ENCODE measurements at places on chromosomes 11 and 22. TPM values are rescaled to one million over a fixed set of nuclear protein-coding genes. Genes with fewer than 3 reads are reported as not detected.

DNA sequence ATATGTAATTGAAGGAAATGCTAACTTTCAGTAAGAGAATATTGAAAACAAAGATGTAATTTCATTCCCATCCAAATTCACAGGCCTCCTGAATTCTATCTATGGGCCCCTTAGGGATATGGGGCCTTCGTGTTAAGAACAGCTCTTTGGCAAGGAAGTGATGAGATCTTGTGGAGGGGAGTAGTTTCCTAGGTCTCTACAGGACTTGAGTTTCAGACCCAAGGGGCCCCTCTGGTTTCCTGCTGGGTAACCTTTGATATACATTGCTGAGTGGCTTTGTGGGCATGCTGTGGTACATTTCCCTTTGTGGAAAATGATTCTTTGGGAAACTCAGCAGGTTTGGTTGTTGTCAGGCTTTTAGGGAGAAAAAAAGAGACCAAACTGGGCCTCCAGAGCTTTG lies 6.2 kb downstream of the STIM1 start:
- no peak for DNase-seq

DNA sequence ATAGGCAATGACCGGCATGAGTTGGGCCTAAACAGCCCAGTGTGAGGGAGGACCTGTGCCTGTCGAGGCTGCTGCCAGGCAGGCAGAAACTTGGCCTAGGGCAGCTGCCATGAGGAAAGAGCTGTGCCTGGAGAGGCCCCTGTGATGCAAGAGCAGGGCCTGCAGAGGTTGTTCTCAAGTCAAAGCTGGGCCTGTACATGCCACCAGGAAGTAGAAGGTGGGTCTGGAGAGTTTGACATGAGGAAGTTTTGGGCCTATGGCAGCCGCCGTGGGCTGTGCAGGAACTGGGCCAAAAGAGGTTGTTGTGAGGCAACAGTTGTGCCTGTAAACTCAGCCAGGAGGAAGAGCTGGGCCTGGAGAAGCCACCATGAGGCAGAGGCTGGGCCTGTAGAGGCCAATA lies 43.2 kb downstream of the OR4C45 start:
- DNase-seq = no peak

- no peak for DNase-seq
Observed at GRCh38 chr22:49673048-49673447, 154.6 kb downstream of the BRD1 start.

DNA sequence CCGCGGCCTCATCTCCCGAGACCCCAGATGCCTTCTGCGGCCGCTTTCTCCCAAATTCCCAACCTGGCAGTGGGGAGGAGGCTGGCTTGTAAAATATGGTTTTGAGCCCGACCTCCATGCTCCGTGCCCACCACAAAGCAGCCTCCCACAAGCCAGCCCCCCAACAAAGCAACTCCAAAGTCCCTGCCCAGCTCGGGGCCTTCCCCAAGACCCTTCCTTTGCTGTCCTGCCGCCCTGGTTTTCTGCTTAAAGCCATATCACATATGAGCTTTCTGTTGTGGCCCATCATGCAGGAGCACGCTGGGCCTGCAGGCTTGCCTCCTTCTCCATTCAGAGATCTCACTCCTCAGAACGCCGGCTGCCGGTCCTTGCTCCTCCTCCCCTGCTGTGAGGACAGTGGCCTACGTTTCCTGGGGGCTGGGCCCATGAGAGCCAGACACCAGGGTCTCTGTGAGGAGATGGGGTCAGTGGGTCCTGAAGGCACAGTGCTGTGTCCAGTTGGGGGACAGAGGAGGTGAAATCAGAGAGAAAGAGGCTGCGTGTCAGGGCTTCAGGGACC lies 680.0 kb downstream of the BRD1 start:
- DNase-seq = no peak

DNA sequence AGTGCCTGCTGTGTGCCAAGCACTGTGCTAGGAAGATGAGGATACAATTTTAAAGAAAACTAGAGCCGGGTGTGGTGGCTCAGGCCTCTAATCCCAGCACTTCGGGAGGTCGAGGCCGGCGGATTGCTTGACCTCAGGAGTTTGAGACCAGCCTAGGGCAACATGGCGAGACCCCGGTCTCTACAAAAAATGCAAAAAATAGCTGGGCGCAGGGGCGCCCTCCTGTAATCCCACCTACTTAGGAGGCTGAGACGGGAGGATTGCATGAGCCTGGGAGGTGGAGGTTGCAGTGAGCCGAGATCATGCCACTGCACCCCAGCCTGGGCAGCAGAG lies 8.3 kb downstream of the TPBGL start:
- DNase-seq = no peak

DNA sequence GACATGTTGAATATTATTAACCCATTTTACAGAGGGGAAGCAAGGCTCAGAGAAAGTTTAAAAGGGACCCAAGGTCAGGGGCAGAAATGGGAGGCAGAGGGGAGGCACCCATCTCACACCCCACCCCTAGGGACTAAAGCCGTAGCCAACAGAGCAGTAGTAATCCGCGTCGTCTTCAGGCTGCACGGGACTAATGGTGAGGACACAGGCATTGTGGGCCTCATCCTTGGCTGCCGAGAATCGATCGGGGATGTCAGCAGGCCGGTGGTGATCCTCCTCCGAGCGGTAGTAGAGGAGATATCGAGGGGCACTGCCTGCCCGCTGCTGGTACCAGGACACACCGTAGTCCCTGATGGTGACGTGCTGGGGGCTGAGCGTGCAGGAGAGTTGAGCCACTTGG lies 1.5 kb downstream of the VPREB3 start:
- DNase-seq = peak; percentile 61

DNA sequence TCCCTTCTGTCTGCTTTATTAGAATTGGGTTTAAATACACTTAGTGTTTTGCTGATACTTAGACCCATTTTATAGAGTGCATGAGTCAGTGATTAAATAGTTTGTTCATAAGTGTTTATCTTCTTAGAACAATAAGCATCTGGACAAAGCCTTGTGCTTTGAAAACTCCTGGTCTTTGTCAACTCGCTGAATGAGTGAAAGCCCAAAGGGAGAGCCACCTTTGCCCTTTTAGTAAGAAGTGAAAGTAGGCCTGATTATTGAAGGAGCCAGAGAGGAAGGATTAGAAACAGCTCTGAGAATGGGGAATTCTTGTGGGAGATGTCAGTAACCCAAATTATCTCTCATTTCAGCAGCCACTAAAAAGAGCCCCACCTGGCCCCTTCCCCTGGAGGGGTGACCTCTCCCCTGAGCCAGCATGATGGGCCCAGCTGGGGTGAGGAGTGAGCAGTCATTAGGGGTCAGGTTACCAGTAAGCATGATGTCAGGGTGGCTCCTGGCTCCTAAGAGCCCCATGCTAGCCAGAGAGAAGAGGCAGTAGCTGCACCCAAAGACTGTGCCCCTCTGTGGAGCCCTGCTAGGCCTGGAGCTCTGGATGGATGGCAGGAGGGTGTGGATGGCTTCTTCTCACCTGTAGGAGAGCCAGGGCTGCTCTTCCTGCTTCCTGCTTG lies 125.1 kb upstream of the E2F8 start:
- DNase-seq = no peak

DNA sequence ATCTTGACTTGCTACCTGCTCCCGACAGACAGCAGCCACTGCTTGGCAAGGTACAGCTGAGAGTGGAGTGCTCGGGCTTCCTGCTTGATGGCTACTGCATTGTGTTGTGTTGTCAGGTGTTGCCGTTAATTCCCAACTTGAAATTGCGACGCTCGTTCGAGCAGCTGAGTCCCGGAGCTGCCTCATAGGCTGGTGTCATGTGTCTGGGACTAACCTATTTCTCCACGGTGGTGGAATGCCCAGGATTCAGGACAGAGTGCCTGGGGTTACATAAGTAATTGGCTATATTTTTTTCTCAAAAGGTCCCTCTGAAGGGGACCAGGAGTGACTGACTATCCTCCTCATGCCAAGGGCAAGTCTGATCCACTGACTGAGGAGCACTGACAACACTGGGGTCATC lies 18.5 kb downstream of the COMMD9 start:
- DNase-seq = no peak

DNA sequence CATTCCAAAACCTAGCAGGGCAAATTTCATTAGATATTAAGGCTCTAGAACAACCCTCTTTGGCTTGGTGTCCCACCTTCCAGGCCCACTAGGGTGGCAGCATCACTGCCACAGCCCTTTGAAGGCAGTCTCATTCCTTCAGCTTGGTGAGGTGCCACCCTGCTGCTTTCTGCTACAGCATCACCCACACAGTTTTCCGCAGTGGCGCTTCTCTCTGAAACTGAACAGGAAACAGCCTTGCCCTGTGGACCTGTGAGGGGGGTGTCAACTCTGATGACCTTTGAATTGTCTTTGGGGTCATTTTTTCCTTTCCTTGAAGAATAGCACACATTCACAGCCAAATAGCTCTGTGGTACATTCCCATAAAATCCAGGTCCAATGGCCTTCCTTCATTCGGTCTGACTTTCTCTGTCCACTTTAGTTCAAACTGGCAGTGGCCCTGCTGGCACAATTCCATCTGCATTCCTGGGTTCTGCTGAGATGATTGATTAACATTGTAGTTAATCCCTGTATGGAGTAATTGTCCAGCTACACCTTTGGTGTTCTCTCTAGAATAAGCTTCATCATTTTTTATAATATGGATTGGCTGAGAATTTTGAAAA lies 251.9 kb upstream of the FAT3 start:
- DNase-seq = no peak

GRCh38 chr22:32685512-32685911 lies 116.0 kb upstream of the TIMP3 start:
- DNase-seq = no peak

DNA sequence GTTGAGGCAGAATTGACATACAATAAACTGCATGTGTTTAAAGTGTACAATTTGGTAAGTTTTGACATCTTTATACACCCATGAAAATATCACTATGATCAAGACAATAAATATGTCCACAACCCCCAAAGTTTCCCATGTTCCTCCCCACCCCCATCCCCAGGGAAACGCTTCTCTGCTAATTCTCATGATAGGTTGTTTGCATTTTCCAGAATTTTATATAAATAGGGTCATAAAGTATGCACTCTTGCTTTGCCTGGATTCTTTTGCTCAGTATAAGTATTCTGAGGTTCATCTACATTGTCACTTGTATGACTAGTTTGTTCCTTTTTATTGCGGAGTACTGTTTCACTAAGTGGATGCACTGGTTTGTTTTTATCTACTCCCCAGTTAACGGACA lies 35.6 kb downstream of the MYEOV start:
- no peak for DNase-seq

DNA sequence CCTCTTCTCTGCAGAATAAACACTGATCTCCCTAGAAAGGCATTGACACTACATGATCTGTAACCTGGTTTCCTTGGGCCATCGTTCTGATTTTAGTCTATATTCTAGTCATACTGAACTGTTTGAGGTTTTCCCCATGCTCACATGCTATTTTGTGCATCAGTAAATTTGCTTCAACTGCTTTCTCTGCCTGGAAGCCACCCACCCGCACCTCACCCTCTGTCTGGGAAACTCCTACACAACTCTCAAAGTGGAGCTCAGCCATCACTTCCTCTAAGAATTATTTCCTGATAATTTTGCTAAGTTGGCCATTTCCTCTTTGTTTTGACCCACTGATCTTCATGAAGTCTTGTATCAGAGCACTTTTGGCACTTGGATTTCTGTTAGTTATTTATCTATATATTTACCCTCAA lies 36.1 kb downstream of the MMP20 start:
- DNase-seq = no peak

DNA sequence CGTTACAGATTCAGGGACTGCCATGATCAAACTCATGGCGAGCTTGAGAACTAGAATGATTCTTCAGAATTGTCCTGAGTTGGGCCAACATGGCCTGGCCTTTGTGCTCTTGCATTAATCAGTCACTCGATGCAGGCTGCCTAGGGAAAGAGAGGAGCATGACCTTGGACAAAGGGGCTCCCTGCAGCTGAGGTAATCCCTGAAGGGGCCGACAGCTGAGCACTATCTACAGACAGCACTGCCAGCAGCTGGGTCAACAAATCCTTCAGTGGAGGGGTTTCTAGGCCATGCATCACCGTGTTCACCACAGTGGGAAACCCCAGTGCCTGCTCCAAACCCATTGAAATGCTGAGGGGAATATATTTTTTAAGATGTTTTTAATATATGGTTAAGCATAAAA lies 159.5 kb upstream of the POU2AF2 start:
- no peak for DNase-seq

- no peak for DNase-seq
Observed at GRCh38 chr11:10818594-10818993, 9.9 kb upstream of the EIF4G2 start.

DNA sequence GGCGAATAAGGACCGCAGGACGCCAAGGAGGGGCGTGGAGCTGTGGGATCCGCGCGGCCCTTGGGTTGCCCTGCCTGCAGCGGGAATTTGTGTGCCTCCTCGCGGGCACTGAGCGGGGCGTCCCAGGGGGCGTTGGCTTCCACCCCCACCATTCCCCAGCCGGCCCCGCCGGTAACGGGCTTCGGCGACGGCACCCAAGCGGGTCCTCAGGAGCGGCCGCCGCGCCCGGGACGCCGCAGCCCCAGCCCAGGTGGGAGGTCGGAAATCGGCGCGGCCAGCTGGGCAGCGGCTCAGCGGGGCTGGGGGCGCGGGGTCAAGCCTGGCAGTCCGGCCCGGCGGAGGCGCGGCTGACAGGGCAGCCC lies 320 bp downstream of the CLTCL1 start:
- peak; percentile 29 for DNase-seq

PHOX2A gene
- polyA plus RNA-seq = not detected

CCDC116 gene
- not detected for polyA plus RNA-seq

SLCO2B1 gene
- polyA plus RNA-seq = not detected

MMP11 gene
- polyA plus RNA-seq = 2.1 TPM

LDLRAD3 gene
- not detected for polyA plus RNA-seq

OR10A2 gene
- polyA plus RNA-seq = not detected

SLC22A9 gene
- polyA plus RNA-seq = not detected

FOLR2 gene
- not detected for polyA plus RNA-seq

CBLIF gene
- polyA plus RNA-seq = not detected

NLRP14 gene
- not detected for polyA plus RNA-seq

IGSF22 gene
- 2.3 TPM for polyA plus RNA-seq

AGBL2 gene
- polyA plus RNA-seq = 1.5 TPM

All from naive thymus-derived CD8-positive, alpha-beta T cell (primary cell).